ENCODE measurements at places on chromosomes 6 and 20. TPM values are rescaled to one million over a fixed set of nuclear protein-coding genes. Genes with fewer than 3 reads are reported as not detected.

Gene NHLRC1
- 3.8 TPM for total RNA-seq

Gene TENT5A
- 36.9 TPM for total RNA-seq

Gene MATN4
- 0.28 TPM for total RNA-seq

Gene POLR1H
- 30.9 TPM for total RNA-seq

- no peak for DNase-seq
These were observed 54.8 kb downstream of the BTBD3 start for GRCh38 chr20:11972478-11972877.

DNA sequence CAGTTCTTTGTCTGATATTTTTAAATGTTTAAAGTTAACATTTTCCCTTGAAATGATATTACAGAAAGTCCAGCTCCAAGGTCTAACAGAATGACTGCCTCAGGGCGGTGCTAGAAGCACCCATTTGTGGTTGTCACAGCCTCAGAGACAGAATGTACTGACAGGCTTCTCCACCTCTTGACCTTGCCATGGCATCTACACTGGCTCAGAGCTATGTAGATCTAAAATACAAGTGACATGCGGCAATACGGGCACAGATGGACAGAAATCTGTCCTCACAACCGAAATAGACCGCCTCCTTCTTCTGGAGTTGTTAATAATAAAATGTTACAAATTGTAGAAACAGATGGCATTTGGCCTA is 167.2 kb upstream of the THEMIS start:
- no peak for DNase-seq

GRCh38 chr20:19568128-19568527 is 189.9 kb upstream of the RIN2 start:
- DNase-seq = no peak

DNA sequence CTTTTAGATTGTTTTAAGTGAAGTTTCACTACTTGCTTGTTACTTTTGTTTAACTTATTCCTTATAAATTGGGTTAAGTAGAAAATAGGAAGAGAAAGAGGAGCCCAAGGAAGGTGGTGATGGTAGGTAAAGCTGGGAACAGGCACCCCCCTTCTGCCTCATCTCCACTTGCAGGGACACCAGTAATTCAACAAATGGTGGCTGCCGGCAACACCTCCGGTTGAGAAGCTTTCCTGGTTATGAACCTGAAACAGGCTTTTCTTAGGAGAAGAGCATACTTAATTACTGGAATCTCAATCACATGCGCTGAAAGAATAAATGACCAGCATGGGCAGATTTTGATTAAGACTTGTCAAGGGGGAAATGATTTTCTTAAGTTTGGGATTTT is 158.9 kb upstream of the ZNF217 start:
- no peak for DNase-seq

DNA sequence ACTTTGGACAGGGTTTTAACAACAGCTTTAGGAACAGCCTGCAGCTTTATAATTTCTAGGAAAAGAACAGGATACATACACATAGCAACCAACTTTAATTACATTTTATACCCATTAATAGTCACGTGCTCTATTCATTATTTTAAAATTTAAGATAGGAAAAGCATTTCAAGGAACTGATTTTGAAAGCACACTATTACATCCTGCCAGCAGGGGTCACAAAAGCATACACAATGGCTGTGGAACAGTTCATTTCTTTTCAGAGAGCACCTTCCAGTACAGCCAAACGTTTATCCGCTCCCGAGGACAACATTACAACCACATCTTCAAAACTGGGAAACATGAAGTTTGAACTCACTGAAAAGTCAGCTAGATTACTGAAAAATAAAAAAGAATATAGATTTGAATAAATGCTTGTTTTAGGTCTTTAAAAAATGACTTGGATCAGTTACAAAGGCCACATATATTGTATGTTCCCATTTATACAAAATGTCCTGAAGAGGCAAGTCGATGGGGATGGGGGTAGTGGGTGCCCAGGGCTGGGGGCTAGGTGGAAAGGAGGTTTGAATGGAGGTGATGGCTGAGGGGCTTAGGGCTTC is 104.6 kb upstream of the EXOC2 start:
- peak; percentile 62 for DNase-seq

DNA sequence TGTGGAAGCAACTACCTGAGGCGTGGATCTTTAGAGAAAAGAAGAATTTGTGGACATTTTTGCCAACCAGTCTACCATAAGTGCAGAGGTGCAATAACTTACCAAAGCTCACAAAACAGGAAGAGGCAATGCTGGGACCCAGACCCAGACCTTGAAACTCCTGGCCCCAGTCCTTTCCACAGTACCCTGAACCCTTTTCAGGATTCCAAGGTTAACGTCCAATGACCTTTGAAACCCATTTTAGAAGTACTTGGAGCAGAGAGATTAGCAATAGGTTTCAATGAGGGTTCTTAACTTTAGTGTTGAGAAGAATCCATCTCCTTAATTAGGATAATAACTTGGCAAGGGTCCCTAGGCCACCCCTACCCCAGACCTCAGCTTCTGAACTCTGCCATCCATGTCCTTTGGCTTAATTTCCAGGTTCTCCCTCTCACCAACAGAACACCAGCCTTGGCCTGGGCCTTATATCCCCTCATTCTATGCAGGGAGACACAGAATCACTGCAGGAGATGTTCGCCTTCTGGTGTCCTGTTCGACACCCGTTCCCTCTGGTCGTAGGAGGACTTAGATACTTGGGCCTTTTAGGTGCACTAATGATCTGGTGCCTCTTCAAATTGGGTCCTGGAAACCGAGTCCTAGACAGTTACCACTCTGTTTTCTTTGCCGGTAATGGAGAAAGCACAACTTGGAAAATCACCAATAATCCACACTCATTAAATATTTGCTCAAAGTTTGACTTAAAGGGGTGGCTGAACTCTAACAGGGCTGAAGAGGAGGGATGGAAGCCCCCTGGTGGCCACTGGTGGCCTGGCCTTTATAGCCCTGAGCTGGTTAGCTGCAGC is 40.6 kb downstream of the ISM1 start:
- peak; percentile 60 for DNase-seq

GRCh38 chr6:158231551-158232315 is 63.6 kb downstream of the GTF2H5 start:
- DNase-seq = peak; percentile 82

GRCh38 chr6:157014871-157015270 is 237.7 kb downstream of the ARID1B start:
- DNase-seq = no peak

DNA sequence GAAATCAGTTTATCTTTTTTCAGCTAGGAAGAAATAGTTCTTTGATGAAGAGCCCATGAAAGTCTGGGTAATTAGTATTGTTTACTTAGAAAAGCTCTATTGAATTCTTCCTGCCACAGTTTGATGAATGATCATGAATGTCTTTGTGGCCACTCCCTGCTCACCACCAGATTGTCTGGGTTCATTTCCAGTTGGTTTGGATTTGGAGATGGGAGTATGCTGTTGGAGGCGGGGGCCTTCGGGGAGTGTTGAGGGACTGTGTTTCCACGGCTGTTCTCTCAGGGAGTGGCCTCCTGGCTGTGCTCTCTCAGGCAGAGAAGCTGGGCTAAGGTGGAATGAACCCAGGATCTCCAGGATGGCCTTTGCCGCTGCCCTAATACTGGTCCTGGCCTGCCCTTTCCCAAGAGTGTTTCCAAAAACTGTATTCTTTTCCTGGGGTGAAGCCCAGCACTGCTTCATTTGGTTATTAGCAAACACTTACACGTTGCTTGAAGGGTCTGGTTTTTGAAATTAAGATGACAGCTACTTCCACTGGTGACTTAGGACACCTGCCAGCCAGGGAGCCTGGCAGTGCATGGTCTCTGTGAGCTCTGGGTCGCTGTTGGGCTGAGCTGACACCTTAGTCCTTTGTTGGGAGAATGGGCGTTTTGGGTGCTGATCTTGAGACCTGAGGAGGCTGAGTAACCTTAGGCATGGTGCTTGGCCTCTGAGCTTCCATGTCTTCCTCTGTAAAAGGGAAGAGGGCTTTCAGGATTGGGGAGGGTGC is 23.2 kb downstream of the PRPF6 start:
- no peak for DNase-seq

GRCh38 chr20:61719691-61720347 is 345.9 kb downstream of the TAF4 start:
- DNase-seq = no peak

All from A673 (cell line).